ENCODE measurements at places on chromosomes 7 and 10.

DNA sequence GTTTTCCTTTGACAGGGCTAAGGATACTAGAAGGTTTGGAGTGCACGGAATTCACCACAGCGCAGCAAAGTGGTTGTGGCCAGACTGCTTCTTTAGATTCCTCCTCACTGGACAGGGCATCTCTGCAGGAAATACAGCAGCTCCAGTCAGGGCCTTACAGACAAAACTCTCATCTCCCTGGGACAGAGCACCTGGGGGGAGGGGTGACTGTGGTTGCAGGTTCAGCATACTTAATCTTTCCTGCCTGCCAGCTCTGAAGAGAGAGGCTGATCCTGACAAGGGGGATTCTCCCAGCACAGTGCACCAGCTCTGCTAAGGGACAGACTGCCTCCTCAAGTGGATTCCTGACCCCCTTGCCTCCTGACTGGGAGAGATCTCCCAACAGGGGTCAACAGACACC, 1257.9 kb downstream of the NXPH1 start:
- DNase-seq = no peak

GRCh38 chr10:101848894-101849351, 5.3 kb upstream of the KCNIP2 start:
- no peak for DNase-seq

DNA sequence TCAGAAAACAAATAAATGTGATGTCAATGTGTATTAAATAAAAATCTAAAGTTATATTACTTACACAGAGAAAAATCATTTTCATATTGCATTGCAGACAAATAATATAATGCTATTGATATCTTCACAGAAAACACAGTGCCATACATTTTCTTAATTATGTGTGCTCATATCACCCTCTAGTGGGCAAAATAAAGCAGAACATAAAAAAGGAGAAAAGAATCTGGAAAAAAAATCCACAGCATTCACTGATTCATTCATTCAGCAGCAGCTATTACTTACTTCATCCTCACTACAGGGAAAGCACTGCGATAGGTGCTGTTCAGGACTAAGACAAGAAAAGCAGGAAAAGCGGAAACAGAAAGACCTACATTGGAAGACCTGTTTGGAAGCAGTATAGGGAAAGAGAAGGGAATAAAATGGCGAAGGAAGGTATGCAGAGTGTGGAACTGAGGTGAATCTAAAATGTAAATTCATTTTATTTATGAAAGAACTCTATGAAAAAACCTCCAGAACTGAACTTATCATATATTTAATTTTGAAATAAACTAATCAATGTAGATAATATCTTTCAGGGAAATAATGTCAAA, 73.2 kb downstream of the POT1 start:
- no peak for DNase-seq

GRCh38 chr7:44094883-44095592, 9.1 kb upstream of the AEBP1 start:
- no peak for DNase-seq

DNA sequence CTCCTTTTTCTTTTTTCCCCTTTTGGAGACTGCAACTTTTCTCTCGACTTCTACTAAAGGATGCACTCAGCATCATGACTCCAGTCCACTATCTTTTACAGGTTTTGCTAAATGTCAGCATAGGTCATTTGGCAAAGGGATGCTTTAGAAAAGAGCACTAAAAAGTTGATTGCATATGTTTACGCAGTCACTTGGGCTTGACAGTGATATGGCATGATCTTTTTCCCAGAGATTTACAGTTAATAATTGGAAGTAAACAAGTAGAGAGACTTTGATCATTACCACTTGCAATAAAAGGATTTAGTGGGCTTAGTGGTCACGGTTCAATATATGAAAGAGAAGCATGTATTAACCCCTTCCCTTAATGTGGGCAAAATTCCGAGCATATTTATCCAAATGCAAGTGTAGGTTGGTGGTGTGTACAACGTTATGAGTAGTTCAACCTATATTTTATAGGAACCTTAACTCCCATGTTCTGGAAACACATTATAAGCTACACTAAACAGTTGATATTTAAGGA, 1.8 kb downstream of the BMI1 start:
- no peak for DNase-seq

DNA sequence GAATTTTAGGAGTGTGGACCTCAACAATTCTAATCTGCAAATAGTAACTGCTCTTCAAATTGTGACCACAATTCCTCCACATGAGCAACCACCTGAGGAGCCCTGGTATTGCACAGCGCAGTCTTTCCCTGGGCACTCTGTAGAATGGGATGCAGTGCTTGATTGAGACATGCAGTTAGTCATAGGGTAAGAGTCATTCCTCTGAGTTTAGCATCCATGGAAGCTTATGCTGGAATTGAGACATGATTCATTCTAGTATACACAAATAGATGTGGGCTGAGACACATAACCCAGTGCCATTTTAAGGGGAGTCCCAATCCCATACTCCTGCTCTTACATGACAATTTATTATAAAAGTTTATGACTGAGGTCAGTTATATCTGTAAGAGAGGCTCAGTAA, 582.3 kb upstream of the CNTNAP2 start:
- no peak for DNase-seq

DNA sequence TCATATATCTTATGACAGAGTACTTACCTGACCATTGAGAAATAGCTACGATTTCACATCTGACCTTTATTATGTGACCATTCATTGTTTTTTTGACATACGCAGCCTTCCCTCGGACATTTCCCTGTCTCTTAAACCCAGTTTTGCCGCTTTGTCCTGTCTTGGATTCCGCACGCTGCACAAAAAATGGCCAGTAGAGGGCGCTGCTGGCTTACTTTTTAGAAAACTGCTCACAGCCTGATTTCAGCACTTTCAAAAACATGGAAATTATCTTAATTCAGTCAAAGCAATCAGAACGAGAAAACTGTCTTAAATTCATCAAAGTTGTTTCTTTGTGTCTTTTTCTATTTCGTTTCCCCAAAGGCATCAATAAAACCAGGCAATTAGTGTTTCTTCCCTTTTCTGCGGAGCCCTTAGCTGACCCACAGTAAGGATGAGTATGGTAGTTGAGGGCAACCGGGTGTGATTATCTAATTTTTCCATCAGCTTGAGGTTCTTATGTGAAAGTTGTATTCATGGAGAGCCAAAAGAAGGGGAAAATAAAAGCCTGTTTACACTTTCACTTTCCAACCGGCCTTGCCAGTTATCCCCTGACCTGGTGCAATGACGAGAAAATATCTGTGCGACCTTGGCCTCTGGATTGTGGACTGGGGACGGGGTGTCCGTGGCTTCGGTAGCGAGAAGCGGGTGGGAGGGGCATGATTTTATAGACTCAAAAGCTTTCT, 144.4 kb downstream of the DYNC1I1 start:
- DNase-seq = peak; percentile 90

- no peak for DNase-seq
These were observed 31.5 kb upstream of the PRLHR start for GRCh38 chr10:118626953-118627352.

DNA sequence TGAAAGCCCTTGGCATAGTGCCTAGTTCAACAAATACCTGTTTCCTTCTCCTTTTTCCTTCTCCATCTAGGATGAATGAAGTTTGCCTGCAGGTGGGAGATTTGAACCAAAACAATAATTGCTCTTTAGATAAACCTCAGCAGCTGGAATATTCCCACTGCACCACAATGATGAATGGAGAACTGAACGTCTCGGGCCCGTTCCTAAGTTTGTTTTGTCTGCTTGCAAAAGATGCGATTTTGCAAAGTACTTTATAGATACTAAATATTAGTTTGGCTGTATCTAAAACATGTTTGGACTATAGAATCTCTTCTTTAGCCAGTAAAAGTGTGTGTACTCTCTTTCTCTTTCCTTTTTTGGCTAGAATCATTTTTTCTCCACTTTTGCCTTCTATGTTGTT, 75.8 kb upstream of the BMPER start:
- no peak for DNase-seq

- peak; percentile 48 for DNase-seq
These were observed 232.4 kb upstream of the MYO3A start for GRCh38 chr10:25701652-25702051.

DNA sequence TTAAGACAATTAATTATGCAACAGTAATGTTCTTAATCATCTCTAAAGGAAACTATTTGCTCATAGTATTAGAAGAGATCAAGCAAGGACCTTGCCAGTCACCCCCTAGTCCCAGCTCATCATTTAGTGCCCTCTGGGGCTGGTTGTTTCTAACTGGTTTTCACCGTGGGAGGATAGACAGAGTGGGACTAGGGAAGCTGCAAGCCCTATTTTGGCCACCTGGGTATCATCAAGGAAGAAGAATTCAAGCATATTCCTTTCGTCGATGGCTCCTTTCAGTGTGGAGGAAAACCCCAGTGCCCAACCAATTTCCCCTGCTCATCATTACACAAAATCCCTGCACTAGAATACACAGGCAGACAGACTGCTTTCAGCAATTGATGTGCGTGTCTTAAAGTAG, 30.6 kb upstream of the FGFR2 start:
- DNase-seq = no peak

DNA sequence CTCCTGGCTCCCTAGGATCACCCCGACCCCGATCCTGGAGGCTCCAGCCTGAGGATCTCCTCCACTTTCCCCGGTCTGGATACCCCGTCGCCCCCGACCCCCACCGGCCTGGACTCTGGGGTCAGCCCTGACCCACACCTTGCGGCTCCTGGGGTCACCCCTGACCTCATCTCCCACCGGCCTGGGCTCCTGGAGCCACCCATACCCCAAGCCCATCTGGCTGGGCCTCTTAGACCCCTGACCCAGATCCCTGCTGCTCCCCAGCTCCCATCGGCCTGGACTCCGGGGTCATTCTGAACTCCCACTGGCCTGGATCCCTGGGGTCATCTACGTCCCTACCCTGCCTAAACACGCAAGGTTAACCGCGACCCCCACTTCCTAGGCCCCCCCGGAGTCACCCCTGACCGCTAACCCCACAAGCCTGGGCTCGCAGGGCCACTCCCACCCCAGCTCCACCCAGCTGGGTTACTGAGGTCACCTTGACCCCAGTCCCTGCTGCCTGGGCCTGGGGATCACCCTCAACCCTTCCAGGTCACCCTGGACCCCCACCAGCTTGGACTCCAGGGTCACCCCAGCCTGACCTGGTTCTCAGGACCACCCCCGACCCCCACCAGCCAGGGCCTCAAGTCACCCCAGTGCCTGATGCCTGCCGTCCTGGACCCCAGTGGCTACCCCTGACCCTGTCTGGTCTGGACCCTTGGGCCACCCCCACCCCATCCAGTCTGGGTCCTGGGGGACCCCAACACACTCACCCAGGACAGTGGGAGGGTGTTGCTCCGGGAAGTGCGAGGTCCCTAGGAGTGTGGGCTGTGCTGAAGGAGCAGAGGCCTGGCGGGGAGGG, 1.2 kb downstream of the FOXK1 start:
- no peak for DNase-seq

GRCh38 chr7:47601119-47601880, 19.4 kb upstream of the TNS3 start:
- DNase-seq = no peak

- DNase-seq = no peak
These were observed 25.4 kb downstream of the FBH1 start for GRCh38 chr10:5915451-5915850.

- no peak for DNase-seq
These were observed 583.0 kb upstream of the COBL start for GRCh38 chr7:51899611-51900010.

DNA sequence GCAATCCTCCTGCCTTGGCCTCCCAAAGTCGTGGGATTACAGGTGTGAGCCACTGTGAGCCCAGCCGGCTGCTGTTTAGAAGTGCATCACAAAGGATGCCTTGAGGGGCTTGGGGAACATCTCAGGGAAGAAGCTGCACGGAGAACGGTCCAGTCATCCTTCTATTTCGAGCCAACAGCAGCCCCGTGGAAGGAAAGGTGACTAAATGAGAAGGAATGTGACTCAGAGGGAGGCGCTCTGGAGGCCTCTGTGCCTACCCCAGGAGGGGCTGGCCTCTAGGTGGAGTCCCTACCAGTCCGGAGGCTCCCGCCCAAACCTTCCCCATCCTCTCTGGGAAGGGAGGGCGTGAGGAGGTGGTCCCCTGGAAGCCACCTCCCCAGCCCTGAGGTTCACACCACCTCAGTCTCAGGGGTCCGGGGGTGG, 76.2 kb downstream of the CTBP2 start:
- no peak for DNase-seq

DNA sequence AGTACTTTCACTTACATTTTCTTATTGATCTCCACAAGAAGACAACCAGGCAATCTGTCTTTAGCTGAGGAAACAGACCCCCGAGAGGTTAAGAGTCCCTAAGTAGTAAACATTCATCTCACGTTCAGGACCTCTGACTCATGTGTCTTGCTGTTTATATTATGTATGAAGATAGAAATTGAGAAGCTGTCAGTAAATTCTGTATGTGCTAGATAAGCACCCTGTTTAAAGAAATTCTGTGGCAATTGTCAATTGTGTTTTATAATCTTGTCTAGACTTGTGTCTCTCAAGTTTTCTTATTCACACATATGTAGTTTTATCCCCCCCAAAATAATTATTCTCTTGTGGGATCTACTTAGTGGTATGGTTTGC, 14.5 kb downstream of the ADK start:
- DNase-seq = no peak

- no peak for DNase-seq
These were observed 66.7 kb upstream of the LEP start for GRCh38 chr7:128174386-128174785.

GRCh38 chr10:88196291-88196690, 332.9 kb downstream of the PTEN start:
- no peak for DNase-seq

DNA sequence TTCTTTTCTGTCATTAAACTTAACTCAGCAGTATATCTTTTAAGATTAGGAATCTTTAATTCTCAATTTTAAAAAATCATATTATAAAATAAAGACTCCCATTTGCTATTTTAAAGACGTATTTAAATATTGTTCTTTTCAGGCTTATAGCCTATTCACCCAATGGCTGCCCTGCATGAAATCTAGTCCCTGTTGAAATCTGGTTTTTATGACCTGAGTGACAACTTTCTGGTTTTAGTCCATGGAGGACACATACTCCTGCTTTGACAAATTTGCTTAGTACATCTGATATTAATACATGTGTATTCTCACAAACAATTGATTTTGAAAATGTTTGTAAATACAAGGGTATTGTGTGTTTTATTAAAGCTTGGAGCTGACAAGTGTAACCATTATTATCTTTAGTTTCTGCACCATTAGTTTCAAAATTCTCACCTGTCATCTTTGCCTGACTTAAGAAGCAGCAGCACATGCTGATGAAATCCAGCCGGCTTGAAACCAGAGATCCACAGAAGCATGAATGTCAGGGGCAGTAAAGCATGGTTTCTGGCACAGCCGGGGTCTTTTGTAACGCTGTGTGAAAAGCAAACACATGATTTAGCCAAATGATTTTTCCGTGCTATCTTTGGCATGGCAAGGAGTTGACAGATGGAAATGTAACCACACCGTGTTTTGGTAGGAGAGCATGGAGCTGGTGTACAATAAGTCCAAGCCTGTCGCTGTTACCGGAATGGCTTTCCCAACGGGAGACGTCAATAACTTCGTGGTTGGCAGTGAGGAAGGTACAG, 262.8 kb downstream of the DYNC1I1 start:
- DNase-seq = no peak

GRCh38 chr10:22427890-22428571, 82.7 kb downstream of the SPAG6 start:
- no peak for DNase-seq

- DNase-seq = no peak
These were observed 40.6 kb downstream of the OSBPL3 start for GRCh38 chr7:24939416-24939815.

Measured in neural crest cell (in vitro differentiated cells).